ENCODE measurements at places on chromosomes 7 and 10.
A peak's percentile ranks its signal among the peaks of the same experiment; 100 is the strongest.

GRCh38 chr10:26776258-26776657, 78.8 kb downstream of the PDSS1 start:
- peak; percentile 3 for DNase-seq

DNA sequence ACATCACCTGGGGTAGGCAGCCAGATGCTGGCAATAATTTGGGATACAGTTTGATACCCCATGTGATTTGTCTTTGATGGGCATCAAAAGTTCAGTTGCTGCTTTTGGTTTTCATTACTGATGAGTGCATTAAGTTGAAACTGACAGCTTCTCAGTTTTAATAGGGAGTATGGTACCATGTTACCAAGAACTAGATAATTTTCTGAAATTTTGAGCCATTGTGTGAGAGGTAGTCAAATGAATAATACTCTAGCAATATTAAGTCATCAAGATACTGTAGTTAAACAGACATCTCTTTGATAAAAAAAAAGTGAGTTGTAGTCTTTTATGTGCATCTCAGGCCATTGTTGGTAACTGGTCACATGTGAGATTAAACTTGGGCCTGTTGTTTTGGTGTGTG, 71.5 kb downstream of the ST7 start:
- no peak for DNase-seq

GRCh38 chr7:32658467-32658869, 163.2 kb downstream of the AVL9 start:
- DNase-seq, result no peak

DNA sequence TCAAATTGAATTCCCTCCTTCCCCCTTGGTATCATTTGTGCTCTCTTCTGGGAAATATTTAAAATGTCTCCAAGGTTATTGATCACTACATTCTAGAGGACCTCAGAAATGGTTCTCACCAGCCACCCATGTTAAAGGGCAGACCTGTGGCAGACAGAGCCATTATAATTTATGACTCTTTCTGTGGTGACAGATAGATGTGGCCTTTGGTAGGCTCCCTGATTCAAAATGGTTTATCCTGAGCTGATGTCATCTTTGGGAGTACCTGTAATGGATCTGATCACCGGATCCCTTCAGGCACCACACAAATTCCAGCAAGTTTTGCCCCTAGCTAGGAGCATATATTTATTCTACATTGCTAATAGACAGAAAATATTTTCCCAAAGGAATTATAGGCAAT, 267.5 kb downstream of the SDK1 start:
- no peak for DNase-seq

DNA sequence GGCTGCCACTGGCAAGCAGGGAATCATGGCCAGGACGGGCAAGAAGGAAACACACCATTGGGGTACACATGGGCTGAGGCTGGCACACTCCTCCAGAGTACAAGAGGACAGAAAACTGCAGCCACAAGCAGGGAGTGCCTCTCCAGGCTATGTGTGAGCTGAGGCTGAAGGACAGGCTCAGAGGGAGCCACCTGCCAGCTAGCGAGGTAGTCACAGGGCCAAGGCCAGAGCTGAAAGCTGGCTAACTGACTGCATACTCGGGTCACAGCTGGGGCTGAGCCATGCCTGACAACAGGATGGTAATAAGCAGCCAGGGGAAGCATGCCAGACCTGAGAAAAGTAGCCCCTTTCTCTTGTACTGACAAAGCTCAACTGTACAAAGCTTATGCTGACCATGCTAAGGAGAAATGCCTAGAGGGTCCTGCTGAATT, 52.0 kb downstream of the KIF5B start:
- DNase-seq, result no peak

GRCh38 chr10:96556003-96556402, 30.8 kb downstream of the TM9SF3 start:
- peak; percentile 4 for DNase-seq

DNA sequence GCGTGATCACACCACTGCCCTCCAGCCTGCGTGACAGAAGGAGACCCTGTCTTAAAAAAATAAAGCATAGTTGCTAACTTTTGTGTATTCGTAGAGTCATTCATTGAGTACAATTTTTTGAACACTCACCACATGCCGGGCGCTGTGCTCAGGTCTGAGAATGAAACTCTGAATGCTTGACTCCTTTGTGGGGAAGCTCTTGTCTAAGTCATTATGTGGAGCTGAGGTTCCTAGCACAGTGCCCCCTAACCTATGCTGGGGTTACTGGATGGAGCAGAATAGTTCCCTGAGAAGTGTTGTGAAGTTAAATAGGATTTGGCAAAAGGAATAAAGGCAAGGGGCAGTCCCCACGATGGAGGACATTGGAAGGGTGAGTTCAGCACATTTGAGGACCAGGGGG, 123.3 kb downstream of the CELF2 start:
- DNase-seq, result no peak

- DNase-seq, result no peak
Observed at GRCh38 chr7:2529161-2530070, 9.8 kb downstream of the LFNG start.
